Stimulated activated CD4-positive, alpha-beta T cell treated with anti-CD3 and anti-CD28 coated beads, Interleukin-4, amount 100 ng/mL, for 24 hours (primary cell): ENCODE measurements at places on chromosomes 4 and X.

GRCh38 chr4:143071351-143071750 is 113.4 kb upstream of the USP38 start:
- DNase-seq, result no peak

DNA sequence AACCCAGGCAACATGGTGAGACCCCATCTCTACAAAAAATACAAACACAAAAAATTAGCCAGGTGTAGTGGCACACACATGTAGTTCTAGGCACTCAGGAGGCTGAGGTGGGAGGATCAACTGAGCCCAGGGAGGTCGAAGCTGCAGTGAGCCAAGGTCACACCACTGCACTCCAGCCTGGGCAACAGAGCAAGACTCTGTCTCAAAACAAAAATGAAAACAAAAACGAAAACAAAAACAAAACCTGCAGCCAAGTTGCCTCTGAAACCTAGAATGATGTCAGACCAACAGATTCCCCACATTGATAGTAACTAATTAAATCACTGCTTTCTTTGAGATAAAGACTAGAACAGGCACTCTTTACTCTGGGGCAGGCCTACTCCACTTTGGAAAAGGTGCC is 104.5 kb downstream of the AMELX start:
- no peak for DNase-seq

DNA sequence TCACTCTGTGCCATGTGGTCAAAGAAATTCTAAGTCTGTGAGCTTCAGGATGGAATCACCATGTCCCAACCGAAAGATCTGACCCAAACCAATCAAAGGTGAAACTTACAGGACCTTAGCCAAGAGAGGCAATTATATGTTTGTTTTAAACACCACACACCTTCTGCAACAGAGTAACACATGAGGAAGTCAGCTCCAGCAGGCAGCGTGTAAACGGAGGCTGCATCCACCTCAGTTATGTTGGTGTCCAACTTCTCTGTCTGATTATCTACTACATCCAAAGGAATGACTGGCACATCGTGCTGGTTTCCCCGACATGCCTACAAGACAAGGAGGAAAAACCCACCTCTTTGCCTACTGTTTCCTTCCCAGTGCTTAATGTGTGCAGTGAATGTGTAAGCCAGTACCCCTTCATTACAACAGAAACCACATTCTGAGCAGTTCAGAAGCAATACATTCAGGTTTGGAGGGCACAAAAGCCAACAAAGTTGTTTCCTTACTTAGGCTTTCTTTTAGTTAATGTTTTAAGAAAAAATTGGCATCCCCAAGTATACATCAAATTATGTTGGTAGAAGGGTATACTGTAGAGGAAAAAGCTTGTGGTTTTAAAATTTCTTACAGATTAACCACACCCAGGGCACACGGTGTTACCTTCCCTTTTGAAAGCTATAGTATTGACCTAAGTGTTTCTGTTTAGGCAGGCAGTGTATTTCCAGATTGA is 12.4 kb downstream of the CASP6 start:
- no peak for DNase-seq

DNA sequence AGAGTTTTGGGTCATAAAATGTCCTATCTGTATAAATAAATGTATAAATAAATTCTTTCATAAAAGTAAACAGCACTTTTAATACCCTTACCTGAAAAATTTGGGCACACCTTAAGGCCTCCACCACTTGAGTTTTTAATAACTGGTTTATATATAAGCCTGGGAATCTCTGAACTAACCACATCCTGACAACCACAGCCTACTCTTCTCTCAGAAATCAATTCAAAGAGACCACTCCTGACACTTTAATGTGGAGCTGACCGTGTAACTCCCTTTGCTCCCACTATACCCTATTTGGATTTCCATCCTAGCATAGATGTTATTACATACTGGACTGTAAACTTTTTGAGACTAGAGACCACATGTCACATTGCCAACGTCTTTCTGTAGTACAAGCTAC is 3.5 kb downstream of the FBXL5 start:
- DNase-seq, result no peak

GRCh38 chrX:71627588-71628404 is 9.5 kb upstream of the CXCR3 start:
- no peak for DNase-seq

GRCh38 chrX:19512961-19513360 is 2.3 kb downstream of the MAP3K15 start:
- no peak for DNase-seq

GRCh38 chr4:138758876-138759553 is 256.6 kb upstream of the NOCT start:
- no peak for DNase-seq

DNA sequence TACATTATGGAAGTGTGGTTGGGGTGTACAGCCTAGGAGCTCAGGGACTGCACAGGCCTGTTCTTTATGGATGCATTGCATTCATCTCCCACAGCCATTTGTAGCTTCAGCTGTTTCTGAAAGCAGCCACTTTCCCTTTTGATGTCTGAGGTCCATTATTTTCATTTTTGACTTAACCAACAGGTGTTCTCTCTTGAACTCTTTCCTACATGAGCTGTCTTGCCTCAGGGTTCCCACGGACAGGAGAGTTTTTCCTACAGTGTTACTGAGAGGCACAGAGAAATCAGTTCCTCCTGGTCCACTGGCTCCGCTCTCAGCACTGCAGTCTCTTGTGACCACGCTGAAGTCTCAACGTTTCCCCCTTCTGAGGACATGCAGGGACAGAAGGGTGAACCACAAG is 87.2 kb downstream of the RASL11B start:
- no peak for DNase-seq

DNA sequence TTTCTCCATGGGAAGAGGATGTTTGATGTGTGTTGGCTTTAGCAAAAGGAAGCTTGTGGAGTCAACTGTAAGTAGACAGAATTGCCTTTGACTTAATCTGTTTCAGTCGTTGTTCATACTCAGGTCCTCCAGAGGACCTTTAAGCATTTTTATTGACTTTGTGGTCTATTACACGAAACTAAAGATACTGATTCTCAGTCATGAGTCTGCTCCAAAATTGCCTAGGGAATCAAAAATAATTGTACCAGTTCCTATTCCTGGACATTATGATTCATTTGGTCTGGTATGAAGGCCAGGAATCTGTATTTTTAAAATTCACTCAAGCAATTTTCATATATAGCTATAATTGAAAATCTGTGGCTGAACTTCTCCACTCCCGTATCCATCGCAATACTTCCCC is 38.6 kb downstream of the AR start:
- DNase-seq, result no peak

DNA sequence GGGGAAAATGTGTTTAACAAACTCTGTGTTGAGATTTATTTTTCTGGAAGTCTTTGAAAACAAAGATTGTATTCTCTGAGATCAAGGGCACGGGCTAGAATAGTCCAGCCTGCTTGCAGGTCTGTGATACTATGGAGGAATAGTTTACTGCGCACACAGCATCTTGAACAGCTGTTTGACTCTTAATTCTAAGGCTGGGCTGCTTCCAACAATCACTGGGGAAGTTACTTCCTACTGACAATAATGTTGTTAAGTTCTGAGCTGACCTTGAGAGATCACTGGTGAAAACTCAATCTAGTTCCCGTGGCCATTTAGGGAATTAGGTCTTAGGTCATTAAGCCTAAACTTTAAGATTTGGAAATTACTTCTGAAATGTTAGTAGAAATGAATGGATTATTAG is 416.1 kb upstream of the FTHL17 start:
- DNase-seq, result no peak

DNA sequence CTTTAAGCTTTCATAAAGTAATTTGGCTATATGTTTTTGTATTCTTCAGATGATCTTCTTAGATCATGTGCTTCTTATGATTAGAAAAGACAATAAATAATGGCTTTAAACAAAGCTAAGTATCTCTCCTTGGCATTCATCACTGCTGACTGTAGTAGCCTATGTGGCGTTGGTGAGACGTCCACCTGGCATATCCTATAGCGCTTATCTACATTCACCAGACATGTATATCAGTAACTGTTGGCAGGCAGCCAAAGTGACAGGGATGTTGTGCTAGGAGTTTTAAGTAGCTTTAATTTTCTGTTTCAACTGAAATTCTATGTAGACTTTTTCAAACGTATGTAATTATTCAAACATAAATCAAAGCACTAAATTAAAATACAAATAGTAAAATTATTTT is 276.4 kb downstream of the IL15 start:
- DNase-seq, result no peak

DNA sequence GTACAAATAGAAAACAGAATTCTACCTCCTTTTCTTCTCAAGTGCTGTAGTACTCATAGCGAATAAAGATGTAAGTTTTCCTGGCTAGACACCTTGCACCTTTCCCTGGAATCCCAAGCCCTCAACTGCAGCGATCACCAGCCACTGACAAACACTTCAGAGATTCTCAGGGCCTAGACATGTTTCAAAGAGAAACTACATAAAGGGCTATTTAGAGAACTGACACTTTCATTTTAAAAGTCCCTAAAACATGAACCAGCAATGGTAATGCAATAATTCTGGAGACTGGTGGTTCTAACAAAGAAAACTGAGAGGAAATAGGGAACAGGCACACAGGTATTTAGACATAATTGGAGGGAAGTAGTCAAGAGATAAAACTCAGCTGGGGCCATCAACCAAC is 35.7 kb downstream of the FANCB start:
- no peak for DNase-seq

- DNase-seq, result no peak
Measured at GRCh38 chr4:13988353-13989305, 361.1 kb upstream of the BOD1L1 start.

- DNase-seq, result no peak
Measured at GRCh38 chr4:142551517-142552305, 294.4 kb downstream of the INPP4B start.

- no peak for DNase-seq
Measured at GRCh38 chrX:31649201-31649600, 577.4 kb upstream of the FTHL17 start.

- DNase-seq, result no peak
Measured at GRCh38 chrX:28126886-28127285, 145.6 kb upstream of the DCAF8L1 start.

GRCh38 chr4:72319601-72320021 is 249.4 kb downstream of the ADAMTS3 start:
- no peak for DNase-seq

DNA sequence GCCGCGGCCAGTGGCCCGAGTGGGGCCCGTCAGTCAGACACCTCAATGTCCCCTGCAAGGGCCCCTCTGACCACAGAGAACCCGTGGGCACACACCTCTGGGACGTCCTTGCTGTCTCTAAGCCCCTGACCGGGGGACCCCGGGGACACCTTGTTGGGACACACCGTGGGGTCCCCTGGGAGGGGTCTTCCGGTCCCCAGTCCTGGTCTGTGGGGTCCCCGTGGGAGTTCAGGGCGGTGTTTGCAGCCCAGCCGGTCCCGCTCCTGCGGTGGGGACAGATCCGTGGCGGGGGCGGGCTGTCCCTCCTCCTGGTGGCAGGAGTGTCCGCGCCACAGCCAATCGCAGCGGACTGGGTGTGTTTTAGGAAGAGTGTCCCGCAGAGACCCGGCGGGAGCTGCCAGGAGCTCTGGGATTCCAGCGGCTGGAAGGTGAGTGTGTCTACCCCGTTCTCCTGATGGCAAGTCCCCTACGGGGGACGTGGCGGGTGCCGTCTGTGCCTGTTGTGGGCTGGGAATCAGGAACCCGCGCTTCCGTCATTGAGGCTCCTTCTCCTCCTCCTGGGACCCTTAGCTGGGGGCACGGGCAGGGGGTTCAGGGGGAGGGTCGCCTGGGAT is 5.1 kb upstream of the PLCXD1 start:
- DNase-seq, result peak; percentile 47

GRCh38 chrX:141214196-141214595 is 28.1 kb downstream of the SPANXC start:
- DNase-seq, result no peak

DNA sequence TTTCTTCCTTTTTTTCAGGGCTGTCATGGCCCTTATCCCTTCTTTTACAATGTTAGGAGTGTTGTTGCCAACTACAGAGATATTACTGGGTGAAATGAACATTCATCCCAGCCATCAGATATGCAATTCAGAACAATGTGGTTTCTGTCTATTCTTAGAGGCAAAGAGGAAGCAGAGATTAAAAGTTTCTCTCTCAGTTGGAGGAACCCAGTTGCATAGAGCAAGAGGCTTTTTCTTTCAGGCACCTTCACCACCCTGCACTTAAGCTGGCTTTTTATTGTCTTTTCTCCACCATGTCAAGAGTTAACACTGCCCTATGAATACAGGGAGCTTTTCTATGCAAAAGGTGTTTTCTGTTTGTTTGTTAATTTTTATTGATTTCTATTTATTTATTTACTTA is 1559.6 kb upstream of the IGFBP7 start:
- no peak for DNase-seq

DNA sequence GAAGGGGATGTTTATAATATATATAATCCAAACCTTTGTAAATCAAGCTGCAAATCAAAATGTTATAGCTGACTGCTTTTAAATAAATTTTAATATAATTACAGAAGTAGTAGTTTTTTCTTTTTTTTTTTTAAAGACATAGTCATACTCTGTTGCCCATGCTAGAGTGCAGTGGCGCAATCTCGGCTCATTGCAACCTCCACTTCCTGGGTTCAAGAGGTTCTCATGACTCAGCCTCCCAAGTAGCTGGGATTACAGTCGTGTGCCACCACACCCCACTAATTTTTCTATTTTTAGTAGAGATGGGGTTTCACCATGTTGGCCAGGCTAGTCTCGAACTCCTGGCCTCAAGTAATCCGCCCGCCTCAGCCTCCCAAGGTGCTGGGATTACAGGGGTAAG is 178.7 kb downstream of the FBXW7 start:
- DNase-seq, result no peak

- DNase-seq, result no peak
Measured at GRCh38 chrX:110287605-110288004, 30.3 kb downstream of the AMMECR1 start.

DNA sequence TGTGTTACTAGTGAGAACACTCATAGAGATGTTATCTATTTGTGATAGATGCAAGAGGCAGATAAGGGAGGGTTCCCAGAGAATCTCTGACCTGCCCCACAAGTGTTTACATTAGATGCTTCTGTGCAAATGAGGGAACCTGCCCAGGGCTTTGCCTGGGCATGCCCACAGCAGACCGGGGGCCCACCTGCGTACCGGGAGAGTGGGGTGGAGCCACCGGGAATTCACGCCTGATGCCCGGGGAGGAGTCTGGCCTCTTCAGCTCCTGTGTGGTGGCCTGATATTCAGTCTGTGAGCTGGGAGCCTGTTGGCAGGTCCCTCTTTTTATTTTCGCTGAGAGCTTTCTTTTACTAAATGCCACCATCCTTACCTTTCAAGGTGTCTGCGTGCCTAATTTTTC is 155.7 kb downstream of the SNCA start:
- no peak for DNase-seq
